ENCODE measurements at places on chromosomes 1 and 21.

GRCh38 chr1:168217664-168218063, 8.1 kb upstream of the SFT2D2 start:
- no peak for DNase-seq

GRCh38 chr1:199490769-199491527, 536.6 kb upstream of the NR5A2 start:
- DNase-seq = no peak

- DNase-seq = no peak
Observed at GRCh38 chr1:154324241-154324640, 1.1 kb upstream of the ATP8B2 start.

DNA sequence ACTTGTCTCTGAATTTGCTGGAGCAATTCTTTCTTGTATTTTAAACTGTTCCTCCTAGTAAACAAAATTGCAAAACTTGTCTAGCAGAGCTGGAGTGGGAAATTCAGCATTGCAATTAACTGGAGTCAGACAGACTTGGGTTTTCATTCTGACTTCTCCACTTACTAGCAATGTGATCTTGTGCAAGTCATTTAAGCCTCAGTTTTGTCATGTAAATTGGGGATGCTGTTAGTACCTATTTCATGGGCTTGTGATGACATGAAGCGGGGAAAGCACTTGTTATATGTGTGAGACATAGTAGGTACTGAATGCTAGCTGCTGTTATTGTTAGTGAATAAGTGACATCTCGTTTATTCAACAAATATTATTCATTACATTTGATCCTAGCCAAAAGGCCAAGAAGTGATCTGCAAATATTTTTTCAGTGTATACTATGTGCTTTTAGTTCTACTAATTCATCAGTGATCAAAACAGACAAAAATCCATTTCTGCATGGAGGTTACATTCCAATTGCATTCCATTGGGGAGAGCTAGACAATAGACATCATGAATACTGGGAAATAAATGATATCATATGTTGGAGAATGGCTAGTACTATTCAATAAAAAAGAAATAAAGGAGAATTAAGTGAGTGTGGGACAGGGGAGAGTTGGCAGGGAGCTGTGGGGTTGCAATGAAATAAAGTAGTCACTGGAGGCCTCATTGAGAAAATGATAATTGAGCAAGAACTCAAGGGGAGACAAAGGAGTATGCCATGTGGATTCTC, 47.1 kb downstream of the CACHD1 start:
- DNase-seq = no peak

GRCh38 chr1:178472531-178472930, 24.2 kb downstream of the CLEC20A start:
- no peak for DNase-seq

DNA sequence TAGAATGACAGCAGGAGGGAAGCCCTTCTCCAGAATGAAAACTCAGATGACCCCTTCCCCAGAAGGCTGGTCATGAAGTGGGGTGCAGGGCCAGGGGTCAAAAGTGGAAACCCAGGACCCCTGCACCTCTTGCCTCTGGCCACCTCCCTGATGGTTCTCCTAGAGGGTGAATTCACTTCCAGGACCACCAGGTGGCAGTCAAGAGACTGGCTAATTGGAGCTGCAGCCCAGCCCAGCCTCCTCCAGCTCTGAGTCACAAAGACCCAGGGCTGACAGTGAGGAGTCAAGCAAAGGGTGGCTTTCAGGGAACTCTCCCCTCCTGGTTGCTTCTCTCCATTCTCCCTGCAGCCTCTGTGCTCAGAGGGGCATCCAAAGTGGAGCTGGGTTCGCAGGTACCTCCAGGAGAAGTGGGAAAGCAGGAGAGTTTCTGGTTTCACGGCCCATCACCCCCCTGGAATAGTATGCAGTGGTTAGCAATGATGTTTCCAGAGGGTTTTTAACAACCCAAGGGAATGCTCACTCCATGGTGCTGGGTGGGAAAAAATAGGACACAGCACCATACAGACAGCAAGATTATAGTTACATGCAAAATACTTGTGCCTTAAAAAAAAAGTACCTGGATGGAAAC, 6.1 kb upstream of the EPHB2 start:
- peak; percentile 60 for DNase-seq

GRCh38 chr1:18913065-18913835, 10.9 kb upstream of the ALDH4A1 start:
- DNase-seq = no peak

GRCh38 chr1:182811975-182812722, 22.6 kb downstream of the NPL start:
- DNase-seq = no peak

DNA sequence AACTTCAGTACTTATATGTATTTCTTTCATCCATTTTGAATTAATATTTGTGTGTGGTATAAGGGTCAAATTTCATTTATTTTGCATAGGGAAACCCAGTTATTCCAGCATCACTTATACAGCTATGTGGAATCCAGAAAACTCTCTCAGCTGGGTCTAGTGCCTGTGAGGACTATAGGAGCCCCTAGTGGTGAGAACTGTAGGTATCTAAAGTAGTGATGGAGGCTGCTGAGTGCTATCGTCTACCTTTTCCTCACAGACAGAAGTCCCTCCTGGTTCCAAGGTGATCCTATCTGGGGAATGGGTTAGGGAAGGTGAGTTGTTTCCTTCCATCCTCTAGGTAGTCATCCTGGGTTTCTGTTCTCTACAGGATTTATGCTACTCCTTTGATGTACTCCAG, 352.0 kb upstream of the C1orf87 start:
- DNase-seq = no peak

DNA sequence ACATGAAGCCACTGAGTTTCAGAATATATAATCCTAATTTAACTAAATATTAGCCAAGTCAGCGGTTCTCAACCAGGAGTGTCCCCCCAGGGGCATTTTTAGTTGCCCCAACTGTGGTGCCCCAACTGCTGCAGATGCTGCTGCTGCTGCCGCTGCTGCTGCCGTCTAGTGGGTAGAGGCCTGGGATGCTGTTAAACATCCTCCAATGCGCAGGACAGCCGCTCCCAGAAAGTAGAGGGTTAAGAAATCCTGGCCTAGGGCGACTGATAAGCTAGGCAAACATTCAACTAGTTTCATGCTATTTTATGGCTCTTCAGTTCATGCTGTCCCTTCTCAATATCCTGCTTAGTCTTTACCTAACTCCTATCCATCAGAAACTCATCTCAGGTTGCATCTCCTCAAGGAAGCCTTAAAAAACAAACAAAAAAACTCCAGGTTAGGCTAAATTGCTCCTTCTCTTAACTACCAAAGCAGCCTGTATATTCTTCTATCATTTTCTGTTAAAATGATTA, 9.9 kb upstream of the DCAF6 start:
- no peak for DNase-seq

DNA sequence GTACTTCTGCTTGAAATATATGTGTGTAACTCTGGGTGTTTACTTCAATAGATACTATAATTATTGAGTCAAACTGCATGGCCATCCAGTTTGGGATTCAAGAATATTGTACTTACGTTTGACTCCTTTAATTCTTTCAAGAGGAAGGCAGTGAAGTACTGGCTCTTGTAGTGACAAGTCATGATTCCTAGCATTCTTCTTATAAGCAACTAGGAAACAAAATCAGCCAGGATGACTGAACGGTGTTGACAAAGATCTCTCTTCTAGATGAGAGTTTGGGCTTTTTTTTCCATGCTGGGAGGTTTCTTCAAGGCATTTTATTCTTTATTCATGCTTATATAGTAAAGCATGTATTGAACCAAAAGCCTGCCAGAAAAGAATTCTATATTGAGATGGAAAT, 58.3 kb downstream of the CLEC20A start:
- no peak for DNase-seq

GRCh38 chr21:32403201-32403777, 9.2 kb upstream of the EVA1C start:
- DNase-seq = peak; percentile 8

DNA sequence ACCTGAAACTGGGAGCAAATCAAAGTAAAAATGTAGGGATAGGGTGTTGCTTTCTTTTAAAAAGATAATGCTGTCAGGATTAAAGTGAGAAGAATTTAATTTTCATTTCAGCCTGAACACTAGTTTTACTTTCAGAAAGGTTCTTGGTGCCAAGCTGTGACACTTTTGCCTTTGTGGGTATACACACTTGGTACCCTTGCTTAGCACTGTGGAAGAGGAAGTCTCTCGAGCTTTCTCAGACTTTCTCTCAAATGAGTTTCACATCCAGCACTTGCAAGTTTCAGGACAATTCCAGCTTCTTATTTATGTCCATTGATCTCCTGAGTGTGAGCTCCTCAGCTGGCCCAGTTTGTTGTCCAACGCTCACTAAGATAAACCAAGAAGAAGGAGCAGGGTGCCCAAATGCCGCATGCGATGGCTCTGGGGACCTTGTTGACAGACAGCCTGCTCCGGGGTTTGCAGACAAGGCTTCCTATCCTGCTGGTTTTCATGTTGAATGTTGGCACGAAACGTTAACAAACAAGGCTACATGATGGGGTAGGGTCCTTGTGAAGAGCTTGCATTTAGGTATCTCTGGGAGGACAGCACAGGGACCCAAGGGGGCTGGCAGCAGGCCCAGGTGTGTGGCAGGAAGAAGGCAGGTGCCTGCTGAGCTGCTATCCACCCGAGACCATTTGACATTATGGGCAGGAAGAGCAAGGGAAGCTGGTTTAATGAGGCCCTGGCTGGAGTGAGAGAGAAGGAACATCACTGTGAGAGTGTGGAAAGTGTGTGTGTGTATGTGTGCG, 79.7 kb downstream of the POFUT2 start:
- no peak for DNase-seq

DNA sequence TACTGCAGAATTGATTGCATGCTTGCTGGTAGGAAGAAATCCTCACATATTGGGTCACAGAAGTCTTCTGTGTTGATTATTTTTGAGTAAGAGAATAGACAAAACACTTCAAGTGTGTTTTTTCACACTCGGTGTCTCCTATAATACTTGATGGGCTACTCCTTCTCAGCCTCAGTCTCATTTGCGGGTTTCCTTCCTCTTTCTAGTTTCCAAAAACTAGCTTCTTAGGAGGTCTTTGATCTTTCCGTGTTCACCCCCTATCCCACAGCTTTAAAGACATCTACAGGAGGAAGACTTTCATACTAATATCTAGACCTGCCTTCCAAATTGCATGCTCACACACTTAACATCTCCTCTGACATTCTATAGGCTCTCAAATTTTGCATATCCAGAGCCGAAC, 40.7 kb upstream of the NTPCR start:
- DNase-seq = no peak

DNA sequence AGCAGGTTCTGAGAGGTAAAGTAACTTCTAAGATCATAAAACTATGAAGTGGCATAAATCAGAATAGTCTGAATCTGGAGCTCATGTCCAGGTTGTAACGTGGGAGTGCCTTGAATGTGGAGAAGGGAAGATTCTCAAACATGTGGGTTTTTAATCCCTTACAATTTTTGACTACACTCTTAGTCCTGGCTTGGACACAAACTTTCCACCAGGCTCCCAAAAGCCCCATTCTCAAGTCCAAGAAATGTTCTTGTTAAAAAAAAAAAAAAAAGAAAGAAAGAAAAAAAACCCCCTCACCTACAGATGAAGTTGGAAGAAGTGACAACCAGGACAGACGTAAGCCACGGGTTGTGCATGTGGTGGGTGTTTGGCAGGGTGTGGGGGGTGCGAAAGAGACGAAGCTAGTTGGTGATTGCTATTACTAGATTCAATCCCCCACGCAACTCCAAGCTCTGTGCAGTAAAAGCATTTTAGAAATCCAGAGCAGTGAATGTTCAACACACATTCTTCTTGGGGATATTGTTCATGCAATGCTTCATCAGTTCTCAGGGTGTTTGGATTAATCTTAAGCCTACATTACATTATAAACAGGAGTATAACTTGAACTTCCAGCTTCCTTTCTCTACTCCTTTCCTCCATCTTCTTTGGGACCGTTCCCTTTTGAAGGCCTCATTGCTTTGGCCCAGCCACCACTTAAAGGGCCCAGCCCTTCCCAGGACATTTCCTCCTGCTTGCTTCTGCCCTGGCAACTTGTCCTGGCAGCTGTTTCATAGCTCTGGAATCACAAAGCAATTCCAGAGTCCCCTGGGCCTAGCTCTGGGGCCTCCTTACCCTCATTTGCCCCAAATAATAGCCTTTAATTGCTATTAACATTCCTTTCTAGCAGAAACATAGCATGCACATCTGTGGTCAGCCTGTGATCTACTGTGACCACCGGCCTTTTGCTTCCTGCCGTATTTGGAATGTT, 41.8 kb downstream of the PHC2 start:
- DNase-seq = no peak

DNA sequence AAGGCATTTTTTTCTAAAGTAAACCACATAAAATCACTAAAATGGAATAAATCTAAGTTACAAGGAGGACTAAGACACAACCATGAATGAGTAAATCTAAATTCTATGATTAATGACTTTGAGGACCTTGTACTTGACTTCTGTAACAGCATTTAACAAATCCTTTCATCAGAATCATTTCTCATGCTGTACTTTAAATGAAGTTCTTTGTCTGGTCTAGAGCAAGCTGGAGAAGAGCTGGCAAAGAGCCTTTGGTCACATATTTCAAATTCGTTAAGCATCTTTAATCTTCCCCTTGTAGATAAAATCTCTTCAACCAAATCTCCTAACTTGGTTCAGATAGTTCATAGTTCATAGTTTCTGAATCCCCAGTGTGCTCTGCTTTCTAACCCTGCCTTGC, 405.4 kb downstream of the PTPRC start:
- no peak for DNase-seq

DNA sequence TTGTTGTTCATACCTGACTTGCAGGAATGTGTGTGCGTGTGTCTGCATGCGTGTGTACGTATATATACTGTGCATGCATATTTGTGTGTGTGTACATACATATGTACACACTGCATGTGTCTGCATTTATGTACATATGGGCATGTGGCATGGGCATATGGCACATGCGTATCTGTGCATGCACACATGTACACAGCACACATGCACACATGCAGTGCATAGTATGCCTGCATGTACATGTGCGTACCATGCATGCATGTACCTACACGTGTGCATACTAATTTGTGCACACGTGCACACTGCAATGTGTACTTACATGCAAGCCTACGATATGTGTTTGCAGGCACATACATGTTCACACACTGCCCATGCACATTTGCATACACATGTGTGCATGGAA, 43.9 kb downstream of the GALNT2 start:
- no peak for DNase-seq

DNA sequence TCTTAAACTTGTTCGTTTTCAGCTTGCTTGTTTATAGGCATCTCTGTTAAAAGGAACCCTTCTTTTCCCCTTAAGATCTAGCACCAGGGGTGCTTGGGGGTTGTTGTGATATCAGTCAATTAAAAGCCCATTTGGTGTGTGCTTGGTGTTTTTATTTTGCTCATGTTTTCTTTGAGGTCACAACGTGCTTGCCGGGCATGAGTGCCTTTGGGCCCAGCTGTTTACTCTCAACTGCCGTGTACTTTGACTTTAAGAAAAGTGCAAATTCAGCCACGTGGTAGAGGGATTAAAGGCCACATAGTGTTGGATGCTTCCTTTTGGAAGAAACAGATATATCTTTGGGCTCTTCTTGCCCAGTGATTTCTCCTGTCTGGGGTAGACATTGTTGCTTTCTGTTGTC, 10.5 kb downstream of the ARID1A start:
- DNase-seq = no peak

DNA sequence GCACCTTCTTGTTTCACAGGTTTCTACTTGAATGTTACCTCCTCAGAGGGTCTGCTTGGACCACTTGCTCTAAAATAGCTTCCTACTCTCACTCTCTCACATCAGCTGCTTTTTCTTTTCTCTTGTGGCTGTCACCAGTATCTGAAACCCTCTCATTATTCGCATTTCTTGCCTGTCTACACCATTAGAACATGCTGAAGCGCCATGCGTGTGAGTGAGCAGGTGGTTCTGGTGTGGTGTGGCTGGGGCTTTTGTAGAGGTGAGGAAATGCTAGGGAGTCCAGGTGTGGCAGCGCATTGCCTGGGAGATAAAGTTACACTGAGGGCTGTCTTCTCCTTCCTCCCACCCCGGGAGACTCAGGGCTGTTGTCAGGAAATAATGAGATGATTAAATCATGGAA, 4.1 kb downstream of the ZNF362 start:
- no peak for DNase-seq

All from NCI-H1417 treated with DMSO at 0.1 percent for 48 hours (cell line).